ENCODE measurements at places on chromosomes 16 and 17.

GRCh38 chr17:45087504-45087975 is 26.4 kb downstream of the NMT1 start:
- DNase-seq: no peak

DNA sequence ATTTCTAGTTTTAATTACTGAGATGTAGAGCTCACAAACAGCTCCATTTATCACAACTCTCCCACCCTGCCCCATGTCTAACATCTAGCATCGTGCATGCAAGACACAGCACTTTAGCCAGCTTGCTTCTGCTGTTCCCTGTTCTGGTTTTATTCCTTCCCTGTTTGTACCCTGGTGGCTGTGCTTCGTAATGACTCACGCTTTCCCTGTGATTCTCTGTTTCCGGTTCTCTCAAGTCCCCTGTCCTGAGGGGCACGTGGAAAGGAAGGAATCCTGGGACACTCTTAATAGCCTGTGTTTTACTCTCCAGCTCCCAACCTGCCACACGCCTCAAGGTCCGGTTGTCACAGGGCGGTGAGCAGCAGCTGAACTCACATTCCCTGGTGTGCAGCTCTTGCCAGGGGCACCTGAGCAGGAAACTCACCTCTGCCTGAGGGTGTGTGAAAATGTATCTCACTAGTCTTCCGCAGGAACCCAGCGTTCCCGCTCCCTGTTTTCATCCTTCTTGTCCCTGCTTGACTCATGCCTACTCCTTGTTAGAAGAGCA is 10.6 kb downstream of the SHISA6 start:
- DNase-seq: no peak

- no peak for DNase-seq
Measured at GRCh38 chr16:1108299-1109252, 12.5 kb upstream of the C1QTNF8 start.

DNA sequence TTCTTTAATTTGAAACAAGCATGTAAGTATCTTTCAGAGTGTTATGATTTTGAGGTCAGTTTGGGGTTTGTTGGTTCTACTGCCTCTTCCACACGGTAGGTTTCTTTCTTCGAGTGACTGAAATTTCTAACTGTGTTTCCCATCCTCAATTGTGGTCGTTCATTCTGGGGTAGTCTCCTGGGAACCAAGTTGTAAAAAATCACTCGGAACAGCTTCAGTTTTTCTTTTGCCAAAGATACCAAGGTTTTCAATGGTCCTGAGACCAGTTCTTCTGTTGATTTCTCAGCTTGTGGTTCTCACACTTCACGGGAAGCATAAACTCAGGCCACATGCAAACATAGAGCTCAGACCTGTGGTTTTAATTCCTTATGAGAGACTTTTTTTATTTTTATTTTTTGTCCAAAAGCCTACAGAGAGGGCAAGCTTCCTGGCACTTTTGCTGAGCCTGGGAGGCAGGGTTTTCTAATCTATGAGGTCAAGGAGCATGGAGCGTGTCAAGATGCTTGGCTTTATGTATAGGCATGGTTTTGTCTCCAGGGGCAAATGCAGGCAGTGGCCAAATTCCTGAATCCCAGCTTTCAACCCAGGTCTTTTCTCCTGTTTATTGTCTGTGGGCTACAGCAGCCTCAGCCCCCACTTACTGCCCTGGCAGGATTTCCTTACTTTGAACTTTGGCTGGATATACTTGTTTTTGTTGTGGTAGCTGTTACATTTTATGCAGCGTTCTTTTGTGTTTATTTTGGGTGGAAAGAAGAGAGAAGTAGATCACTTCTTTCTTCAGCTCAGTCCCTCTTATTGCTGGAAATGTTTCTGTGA is 32.9 kb downstream of the HS3ST3A1 start:
- DNase-seq: peak; percentile 56

DNA sequence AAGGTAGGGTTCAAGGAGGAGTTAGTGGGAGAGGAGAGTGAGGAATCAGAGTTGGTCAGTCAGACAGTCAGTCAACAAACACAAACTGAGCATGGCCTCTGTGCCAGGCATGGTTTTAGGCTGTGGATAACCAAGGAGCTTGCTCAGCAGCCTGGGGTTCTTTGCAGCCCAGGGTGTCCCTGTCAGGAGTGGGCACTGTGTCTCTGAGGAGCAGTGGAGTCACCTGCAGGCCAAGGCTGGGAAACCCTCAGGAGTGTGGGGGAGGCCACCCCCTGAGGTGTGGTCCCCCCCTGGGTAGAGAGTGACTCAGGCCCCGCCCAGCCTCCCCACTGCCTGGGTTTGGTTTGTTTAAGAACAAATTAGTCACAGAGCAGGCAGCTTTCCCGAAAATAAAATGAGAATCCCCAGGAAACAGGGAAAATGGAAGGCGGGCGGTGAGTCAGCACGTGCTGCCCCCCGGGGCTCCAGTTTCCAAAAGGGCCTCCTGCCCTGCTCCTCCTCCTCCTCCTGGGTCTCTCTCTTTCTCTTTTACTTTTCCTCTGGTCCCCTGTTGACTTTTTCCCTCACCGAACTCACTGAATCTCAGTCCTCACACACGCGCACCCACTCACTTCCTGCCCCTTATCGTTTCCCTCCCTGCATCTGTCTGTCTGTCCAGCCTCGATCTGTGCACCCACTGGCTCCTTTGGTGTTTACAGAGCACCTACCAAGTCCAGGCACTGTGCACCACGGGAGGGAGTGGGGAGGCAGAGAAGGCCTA is 44.3 kb downstream of the SOCS3 start:
- DNase-seq: no peak

DNA sequence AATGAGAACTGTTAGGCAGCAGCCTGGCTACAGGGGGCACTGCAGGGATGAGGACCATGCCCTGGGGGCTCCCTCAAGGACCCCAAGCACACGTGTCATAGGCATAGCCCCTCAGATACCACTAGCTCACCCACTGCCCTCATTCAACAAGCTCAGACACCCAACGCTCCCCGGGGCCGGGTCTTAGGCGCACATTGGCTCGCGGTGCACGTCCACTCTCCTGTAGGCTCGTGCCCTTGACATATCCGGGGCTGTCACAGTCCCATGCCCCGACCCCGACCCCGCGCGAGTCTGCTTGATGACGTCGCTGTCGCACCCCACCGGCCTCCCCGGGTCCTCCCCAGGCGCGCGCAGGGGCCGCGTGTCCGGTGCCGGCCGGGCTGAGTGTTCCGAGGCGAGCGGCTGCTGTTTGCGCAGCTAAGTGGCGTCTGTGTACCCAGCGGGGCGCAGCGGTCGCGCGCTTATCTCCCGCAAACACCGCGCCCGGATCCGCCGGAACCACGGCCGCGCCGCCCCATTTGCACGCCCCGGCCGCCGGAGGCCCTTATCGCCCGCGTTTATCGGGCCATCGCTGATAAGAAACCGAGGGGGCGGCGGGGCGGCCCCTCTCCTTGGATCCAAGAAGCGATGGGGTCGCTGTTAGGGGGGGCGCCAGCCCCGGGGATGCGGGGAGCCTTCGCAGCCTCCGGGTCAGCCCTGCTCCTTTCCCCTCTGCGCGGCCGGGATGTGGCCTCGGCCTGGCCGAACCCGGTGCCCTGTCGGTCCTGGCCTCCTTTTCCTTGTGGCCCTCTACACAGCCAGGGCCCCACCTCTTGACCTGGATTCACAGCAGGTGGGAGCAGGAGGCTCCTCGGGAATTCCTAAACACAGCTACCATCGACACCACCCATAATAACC is 20.7 kb upstream of the NAGS start:
- DNase-seq: peak; percentile 54

GRCh38 chr17:57677858-57678257 is 67.2 kb downstream of the CCDC182 start:
- no peak for DNase-seq

- peak; percentile 89 for DNase-seq
Measured at GRCh38 chr16:81997738-81998137, 13.5 kb downstream of the SDR42E1 start.

DNA sequence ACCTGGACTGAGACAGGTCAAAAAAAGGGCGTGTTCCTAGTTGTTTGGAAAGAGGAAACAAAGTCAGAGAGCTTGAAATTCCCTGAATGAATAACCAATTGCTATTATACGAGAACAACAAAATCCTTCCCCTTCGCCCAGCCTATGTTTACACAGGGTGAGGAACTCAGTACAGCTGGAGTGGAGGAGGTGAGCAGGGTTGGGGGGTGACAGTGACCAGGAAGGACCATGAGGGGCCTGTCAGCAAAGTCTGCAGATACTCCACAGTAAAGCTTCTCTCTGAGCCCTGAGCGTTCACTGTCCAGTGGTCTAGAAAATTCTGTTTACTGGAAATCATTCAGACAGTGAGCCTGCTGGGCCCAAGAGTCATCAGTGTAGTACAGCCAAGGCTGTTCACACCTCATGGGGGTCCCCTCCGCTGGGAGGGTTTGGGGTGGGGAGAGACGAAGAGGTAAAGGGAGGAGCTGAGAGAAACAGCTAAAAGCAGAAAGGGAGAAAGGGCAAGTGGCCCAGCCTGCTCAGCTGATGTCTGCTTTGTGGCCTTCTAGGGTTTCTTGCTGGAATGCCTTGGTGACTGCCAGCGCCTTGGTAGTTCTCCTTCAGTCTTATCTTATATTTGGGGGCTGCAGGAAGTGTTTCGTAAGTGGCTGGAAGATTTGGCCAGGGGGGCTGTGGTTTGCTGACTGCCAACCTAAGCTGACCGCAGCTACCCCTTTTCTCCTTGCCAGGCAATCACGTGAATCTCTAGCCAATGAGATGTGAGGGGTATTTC is 5.7 kb downstream of the DUSP3 start:
- DNase-seq: no peak

GRCh38 chr17:75734674-75735294 is 13.5 kb downstream of the ITGB4 start:
- no peak for DNase-seq

DNA sequence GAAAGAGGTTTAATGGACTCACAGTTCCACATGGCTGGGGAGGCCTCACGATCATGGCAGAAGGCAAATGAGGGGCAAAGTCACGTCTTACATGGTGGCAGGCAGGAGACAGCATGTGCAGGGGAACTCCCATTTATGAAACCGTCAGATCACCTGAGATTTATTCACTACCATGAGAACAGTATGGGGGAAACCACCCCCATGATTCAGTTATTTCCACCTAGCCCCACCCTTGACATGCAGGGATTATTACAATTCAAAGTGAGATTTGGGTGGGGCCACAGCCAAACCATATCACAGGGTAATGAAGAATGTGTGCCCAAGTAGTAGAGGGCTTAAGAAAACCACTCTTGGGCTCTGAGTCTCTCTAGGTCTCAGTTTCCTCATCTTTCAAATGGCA is 85.1 kb downstream of the PRKCB start:
- DNase-seq: no peak

DNA sequence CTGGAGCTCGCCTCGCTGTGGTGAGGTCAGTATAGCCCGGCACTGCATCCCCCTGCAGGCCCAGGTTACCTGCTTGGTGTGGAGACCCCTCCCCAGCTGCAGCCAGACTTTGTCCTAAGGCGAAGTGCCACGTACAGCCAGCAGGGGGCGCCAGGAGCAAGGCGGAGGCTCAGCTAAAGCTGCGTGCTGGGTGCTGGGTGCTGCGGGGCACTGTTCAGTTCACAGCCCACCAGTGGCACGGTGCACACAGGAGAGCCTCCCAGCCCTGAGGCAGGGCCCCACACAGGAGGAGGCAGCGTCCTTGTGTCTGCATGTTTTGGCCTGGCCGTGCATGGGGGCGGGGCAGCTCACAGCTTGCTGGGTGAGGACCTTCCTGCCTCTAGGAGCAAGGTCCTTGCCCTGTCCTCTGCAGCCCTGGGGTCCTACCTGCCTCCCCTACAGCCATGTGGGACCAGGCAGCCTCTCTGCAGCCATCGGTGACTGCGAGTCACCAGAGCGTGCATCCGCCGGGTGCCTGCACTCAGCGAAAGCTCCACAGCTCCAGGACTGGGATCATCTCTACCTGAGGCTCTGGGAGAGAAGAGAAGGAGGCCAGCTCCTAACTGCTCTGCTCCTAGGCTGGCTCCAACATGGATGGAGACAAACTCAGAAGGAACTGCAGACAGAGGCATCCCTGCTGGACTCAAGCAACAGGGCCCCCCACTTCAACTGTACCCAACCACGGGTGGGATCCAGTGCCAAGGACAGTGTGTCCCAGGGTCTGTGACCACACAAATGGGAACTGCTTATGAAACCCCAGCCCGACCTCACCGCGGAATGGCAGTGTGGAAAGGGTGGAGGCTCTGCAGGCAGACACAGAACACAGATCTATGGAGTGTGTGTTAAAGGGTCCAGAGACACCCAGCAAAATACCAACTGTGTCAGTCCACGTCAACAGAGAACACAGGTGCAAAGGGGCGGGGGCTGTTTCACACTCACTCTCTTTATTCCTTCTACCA is 19.0 kb downstream of the SLC7A5 start:
- peak; percentile 55 for DNase-seq

GRCh38 chr17:67385122-67385988 is 8.3 kb downstream of the PITPNC1 start:
- no peak for DNase-seq

DNA sequence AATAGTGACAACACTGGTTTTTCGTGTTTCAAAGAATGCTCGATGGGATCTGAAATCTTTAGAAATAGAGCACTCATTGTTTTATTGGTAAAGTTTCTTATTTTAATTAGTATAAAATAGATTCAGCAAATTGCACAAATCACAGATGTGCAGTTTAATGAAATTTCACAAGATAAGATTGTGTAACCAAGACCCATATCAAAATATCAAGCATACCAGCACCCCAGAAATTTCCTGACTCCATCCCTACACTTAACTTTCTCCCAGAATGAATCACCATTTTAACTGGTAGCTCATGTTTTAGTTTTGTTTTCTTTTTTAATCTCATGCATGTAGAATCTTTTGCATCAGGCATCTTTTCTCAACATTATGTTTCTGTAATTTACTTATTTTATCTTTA is 185.9 kb downstream of the KCNJ2 start:
- DNase-seq: no peak

GRCh38 chr16:67183284-67183626 is 508 bp downstream of the MATCAP1 start:
- DNase-seq: no peak

DNA sequence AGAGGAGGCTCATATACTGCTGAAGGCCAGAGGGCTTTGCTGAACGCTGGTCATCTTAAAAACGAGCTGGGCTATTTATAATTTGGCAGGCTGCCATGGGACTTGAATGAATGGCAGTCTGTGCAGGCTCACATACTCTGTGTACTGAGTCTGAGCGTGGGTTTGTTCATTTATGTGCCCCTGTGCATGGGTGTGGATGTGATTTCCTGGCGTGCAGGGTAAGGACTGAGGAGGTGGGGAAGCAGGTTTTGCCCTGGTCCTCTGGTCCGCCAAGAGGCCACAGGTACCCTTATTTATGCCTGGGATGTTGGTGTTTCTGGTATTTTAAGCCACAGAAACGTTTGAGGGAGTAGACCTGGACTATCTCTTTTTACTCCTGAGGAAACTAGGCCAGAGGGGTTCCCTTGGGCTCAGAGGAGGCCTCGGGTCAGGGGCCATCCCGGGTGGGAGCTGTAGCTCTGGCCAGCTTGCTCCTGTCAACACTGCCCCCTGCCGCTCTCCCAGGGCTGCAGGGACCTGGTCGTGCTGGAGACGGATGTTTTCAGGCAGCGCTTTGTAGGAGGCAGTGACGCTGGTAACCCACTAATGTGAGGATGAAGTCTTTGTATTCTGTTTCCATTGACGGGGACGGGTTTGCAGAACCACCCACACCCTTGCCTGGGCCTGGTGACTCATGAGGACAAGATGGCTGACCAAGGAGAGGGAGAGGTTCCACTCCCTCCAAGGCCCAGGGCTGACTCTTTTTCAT is 184.4 kb downstream of the MSI2 start:
- peak; percentile 93 for DNase-seq

- no peak for DNase-seq
Measured at GRCh38 chr17:74715144-74715543, 2.4 kb upstream of the CD300LF start.

Data from cardiac muscle cell (in vitro differentiated cells and primary cell).